Activated CD8-positive, alpha-beta memory T cell treated with anti-CD3 and anti-CD28 coated beads for 1 hour (primary cell): ENCODE measurements at places on chromosomes 7 and 10.
A peak's percentile ranks its signal among the peaks of the same experiment; 100 is the strongest.

GRCh38 chr7:361680-362401 is 71.9 kb downstream of the FOXL3 start:
- DNase-seq = no peak

GRCh38 chr10:36712695-36713094 is 412.7 kb upstream of the ANKRD30A start:
- no peak for DNase-seq

DNA sequence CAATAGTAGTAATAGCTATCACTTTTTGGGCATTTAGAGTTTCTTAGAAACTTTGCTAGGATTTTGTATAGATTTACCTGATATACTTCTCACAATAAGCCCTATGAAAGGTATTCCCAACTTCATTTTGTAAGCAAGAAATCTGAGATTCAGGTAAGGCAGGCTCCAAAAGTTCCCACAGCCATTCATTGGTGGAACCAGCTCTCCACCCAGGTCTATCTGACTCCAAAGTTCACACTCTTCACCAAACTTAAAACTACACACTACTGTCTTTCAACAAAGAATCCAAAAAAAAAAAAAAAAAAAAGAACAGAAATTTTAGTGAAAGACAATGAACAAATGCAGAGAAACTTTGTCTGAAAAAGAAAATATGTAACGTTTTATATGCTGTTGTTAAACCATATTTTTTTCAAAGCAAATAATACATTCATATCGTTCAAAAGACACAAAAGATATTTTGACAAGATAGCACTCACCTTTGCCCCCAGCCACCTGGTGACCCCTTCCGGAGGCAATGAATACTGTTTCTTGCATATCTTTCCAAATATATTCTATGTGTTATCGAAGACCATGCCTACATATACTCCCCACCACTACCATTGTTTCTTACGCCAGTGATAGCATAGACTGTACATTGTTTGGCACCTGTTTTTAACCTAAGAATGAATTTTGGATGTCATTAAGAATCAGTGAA is 108.2 kb downstream of the C1GALT1 start:
- DNase-seq = no peak

DNA sequence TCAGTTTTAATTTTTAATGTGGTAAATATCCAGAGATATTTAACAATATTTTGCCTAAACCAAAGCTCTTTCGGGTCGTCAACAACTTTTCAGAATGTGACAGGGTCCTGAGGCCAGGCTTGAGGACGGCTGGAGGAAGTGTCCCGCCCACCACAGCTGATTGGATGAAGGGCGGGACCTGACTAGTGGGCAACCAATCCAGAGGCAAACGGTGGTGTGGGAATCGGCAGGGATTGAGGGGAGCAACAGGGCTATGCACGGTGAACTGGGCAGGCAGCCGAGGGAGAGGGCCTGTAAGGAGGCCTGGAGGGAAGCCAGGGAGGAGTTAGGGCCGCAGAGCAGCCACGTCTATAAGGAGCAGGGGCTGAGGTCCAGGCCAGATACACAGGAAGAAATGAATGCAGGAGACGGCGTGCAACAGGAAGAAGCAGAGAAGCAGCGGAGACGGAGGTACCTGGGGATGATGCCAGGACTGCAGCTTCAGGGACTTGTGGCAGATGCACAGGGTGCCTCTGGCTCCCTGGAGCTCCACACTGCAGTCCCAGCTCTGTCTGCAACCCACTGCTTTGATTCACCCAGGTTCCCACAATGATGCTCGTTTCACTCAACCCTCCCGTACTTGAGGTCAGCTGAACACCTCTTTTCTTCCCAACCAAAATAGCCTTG is 46.1 kb upstream of the ZMIZ1 start:
- no peak for DNase-seq

DNA sequence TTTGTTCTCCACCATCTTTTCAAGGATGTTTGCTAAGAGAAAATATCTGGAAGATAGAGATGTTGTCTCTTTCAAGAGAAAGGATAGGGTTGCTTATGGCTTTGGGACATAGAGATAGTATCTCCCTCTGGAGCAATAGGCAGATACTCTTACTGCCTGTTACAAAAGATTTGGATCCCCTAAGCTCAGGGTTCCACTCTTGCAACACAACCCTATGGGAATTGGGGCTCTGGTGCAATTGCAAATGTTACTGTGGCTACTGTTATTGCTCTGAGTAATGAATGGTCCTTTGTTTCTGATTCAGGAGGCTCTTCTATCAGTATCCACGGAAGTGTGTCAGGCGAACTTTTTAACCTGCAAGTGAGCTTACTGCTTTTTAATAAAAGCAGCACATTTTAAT is 88.8 kb downstream of the GPR85 start:
- no peak for DNase-seq

GRCh38 chr10:98041352-98042043 is 11.1 kb upstream of the CRTAC1 start:
- peak; percentile 16 for DNase-seq

DNA sequence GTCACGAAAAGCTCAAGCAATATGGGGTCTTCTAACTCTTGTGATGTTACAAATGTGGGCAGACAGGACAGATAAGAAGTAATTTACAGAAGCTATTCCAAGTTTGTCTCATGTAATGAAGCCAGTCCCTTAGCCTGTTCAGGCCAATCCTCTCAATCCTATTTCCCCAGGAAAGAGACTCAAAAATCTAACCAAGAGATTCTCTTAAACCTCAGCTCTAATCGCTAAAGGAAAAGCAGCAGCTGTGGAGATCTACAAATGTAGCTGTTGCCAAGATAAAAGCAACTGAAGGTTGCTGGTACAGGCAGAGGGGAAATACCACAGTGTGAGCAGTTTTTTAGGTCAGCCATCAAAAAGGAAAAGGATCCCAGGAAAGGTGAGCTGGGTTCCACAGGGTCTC is 39.3 kb downstream of the ANK3 start:
- DNase-seq = no peak

- DNase-seq = no peak
Measured at GRCh38 chr10:76675951-76676587, 961.5 kb downstream of the KCNMA1 start.

DNA sequence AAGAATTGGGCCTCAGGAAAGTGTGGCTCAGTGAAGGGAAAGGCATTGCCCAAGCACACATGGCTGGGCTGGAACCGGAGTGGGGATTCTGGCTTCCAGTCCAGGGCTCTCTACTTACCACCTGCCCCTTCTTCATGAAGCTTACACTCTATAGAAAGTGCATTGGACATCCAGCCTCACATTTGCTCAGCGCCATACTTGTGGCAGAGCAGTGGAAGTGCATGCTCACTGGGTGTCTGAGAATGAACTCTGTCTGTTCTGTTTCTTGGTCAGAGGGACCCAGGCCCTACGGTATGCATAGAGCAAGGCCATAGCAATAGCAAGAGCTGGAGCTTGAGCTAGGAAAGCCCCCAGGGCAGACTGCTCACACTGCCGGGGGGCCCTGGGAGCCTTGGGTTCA is 1253.5 kb downstream of the TYW1 start:
- DNase-seq = no peak

DNA sequence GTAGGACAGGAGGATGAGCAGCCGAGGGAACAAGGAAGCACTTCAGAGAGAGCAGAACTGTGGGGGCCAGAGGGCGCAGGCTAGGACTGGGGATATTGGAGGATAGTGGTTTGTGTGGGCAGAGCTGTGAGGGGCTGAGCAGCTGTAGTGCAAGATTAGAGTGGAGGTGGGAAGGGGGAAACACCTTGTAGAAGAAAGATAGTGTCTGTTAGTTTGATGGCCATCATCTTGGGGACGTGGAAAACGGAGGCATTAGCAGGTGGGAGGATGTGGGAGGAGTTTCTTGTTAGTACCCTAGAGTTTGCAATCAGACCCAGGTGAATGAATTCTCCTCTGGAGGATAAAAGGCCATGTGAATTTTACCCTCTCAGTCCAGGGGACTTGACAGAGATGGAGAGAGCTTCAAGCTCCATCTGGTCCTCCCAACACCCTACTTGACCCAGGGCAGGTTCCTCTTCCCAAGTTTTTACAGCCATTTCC is 34.0 kb downstream of the PRSS2 start:
- DNase-seq = no peak

GRCh38 chr7:43621729-43622448 is 39.0 kb downstream of the STK17A start:
- no peak for DNase-seq

DNA sequence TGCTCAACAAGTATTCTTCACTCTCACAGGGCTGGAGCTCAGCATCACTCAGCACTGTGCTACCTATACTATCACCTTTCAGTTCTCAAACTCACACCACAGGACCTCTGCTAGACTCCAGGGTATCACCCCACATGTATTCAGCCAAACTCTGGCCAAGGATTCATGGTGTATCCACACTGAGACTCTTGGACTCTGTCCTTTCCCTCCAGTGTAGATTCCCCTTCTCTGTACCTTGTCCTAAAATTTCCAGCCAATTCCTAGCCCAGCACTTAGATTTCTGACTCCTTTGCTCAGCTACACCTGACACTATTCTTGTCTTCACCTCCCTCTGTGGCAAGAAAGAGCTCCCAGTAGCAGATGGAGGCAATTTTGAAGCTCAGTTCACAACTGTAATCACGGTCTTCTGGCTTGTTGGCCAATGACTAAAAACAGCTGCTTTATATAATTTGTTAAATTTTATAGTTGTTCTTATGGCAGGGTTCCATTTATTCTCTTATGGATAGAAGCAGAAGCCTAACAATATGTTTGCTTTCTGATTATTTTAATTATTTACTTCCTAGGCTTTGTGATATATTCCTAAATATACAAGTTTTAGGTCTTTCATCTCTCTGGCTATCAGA is 258.8 kb downstream of the THSD7A start:
- DNase-seq = no peak
